Left renal cortex interstitium (tissue), 4 donors: ENCODE measurements at places on chromosomes 3 and 15.

GRCh38 chr3:52240886-52241370, 2.0 kb upstream of the TWF2 start:
- DNase-seq = no peak

- DNase-seq = no peak
These were observed 70.0 kb downstream of the ALCAM start for GRCh38 chr3:105436687-105437086.

- no peak for DNase-seq
These were observed 92.0 kb downstream of the CADM2 start for GRCh38 chr3:85050821-85051220.

DNA sequence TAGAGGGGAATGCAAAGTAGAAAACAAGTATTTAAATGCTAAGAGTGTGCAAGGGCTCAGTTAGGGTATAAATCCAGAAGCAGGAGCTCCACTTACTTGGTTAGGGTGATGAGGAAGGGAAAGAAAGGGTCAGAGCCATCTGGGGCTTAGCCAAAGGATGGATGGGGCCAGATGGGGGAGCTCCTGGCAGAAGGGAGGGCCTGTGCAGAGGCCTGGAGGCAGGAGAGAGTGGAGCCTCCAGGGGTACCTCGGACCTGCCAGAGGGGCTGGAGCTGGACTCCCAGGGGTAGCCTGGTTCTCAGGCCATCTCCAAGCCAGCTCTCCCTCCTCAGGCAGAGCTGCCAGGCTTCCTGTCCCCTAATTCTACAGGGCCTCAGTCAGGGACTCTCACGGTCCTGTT, 506.3 kb downstream of the SHQ1 start:
- DNase-seq = no peak

GRCh38 chr3:159944781-159945180, 43.9 kb upstream of the IL12A start:
- no peak for DNase-seq

DNA sequence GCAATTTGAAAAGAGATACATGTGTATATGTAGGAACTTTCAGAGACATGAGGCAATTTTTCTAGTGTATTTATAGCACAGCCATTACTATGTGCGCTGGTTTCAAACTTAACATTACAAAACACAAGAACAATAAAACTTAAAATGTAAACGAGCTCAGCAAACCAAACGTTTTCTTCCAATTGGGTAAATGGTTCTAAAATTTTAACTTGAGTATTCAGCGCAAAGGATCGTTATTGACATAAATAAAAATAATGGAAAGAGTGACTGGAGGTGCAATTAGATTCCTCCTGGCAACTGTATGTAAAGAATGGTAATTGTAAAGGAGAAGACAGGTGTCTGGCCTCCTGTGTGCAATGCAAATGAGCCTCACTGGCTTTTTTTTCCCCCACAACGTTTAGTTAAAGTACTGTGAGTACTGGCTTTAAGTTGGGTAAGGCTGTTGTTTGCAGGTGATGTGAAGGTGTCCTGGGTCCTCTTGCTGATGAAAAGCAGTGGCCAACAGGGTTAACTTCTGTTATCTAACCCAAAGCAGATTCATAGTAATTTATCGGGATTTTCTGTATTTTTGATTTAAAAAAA, 14.1 kb upstream of the GADL1 start:
- no peak for DNase-seq

DNA sequence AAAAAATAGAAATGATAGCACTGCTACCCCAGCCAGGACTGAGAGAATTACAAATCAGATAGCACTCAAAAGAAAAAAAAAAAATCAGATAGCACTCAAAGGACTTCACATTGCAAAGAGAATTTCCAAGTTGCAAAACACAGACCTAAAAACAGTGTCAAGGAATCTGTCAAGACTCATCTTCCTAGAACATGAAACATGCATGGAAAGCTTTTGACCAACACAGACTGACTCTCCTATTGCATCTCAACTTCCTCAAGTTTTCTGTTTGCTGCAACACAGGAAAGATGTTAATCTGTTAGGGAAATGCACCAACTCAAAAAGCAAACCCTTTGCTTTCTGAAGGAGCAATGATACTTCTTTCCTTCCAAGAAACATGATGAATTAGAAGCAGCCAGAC, 42.3 kb downstream of the RAB27A start:
- DNase-seq = no peak

DNA sequence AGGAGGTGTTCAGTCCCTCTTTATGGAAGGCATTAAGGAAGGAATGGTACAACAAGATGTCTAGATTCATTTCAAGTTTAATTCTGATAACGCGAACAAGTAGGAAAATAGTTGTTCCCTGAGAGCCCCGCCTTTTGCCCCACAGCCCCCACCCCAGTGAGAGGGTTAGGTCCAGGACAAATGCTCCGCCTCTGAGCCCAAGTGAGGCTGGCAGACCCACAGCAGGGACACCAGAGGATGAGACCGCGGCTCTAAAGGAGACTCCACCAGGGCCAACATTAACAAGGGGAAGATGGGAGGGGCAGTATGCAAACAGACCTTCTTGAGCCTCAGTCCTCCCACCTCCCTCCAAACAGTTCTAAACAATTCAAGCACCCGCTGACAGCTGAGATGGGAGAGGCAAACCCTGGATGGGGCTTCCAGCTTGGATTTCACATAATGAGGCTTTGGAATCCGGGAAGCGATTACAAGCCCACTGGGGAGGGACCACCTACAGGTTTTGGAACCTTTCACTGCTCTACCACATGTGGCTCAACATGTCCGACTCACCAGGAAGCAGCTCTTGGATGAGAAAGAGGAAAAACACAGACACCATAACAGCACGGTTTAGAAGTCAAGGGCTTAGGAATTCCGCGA, 42.9 kb upstream of the IREB2 start:
- DNase-seq = no peak

GRCh38 chr3:31180274-31180673, 285.8 kb upstream of the GADL1 start:
- no peak for DNase-seq
